ENCODE measurements at places on chromosomes 1 and 21.

DNA sequence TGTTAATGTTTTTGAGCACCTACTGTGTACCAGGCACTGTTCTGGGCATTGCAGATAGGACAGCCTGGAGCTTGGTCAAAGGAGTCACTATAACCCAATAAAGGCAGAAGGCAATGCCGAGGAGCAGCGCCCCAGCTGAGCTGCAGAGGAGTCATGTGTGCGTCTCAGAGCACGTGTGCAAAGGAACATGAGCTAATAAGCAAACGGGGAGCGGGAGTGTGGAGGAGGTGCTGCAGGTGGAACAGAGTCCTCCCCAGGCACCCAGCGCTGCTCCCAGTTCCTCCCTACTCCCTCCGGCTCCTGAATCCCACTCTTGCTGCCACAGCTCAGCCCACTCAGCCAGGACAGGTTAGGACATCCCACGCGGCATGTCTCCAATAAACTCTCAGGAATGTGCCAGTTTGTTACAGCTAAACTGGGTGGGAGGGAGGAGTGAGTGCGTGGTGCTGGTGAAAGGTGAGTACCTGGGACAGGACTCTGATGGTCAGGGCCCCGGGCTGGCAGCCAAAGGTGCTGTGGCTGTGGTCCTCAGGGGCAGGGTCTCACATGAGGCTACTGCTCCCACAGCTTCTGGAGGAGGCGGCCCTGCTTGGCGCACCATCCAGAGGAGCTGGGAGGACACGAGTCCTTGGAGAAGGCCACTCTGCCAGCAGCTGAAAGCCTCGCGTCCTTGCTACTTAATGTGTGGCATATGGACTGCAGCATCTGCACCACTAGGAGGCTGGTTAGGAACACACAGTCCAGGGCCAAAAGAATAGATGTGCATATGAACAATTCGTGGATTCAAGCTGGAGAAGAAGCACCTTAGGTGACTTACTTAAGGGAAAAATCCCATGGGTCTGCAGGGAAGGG, 52.3 kb downstream of the GRIK3 start:
- H3K36me3 ChIP-seq = no peaks in the 10 kb centered on the region
- no peak overlapping the region for H3K27ac ChIP-seq
- H3K27me3 ChIP-seq = peaks cover 3% of the 10 kb centered on the region
- no peak overlapping the region for H3K4me3 ChIP-seq
- DNase-seq = no peak
- H3K4me1 ChIP-seq = no peaks in the 10 kb centered on the region

- DNase-seq = peak; percentile 3
- H3K4me3 ChIP-seq = peak overlapping the region; percentile 87
- peaks cover 20% of the 10 kb centered on the region for H3K4me1 ChIP-seq
- no peak overlapping the region for H3K27ac ChIP-seq
Observed at GRCh38 chr1:183023601-183024316, 539 bp downstream of the LAMC1 start.

GRCh38 chr1:56429288-56429687, 150.1 kb downstream of the PLPP3 start:
- H3K27ac ChIP-seq = no peak overlapping the region
- no peaks in the 10 kb centered on the region for H3K36me3 ChIP-seq
- peaks cover 8% of the 10 kb centered on the region for H3K27me3 ChIP-seq
- no peak for DNase-seq

DNA sequence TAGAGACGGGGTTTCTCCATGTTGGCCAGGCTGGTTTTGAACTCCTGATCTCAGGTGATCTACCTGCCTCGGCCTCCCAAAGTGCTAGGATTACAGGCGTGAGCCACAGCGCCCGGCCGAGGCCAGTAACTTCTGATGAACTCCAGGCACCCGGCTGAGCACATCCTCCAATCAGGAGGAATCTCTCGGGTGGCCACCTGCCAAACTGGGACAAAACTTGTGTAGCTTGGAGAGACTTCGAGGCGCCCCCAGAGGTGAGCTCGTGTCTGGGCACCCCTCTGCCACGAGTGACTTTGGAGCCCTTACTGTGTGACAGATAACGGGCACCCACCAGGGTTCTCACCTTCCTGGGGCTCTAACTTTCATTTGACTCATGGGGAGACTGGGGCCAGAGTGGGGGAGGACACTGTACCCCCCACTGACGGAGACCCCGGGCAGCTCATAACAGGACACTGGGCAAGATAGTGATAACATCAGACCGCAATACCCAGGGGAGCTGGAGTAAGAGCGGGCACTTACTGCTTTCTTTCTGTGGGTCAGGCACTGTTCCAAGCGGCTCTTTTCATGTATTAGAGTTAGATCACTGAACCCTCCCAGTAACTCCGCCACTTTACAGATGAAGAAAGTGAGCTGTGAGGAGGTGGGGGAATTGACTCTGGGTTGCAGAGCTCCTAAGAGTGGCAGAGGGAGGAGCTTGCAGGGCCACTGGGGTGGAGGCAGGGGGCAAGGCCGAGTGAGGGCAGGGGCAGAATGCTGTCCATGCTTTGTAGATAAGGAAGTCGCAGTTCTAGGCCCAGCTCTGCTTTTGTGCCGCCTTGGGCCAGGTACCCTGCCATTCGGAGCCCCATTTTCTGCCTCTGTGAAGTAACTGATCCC, 1.9 kb upstream of the PADI2 start:
- no peak for DNase-seq
- H3K27me3 ChIP-seq = peaks cover 7% of the 10 kb centered on the region
- no peak overlapping the region for H3K27ac ChIP-seq
- H3K4me1 ChIP-seq = no peaks in the 10 kb centered on the region
- H3K36me3 ChIP-seq = no peaks in the 10 kb centered on the region

- no peak overlapping the region for H3K27ac ChIP-seq
- no peak overlapping the region for H3K4me3 ChIP-seq
- H3K27me3 ChIP-seq = no peaks in the 10 kb centered on the region
Observed at GRCh38 chr1:117511273-117511672, 94.6 kb upstream of the TENT5C start.

- H3K27me3 ChIP-seq = no peaks in the 10 kb centered on the region
- H3K4me1 ChIP-seq = peaks cover 3% of the 10 kb centered on the region
- no peak overlapping the region for H3K4me3 ChIP-seq
- no peaks in the 10 kb centered on the region for H3K36me3 ChIP-seq
- no peak overlapping the region for H3K27ac ChIP-seq
Observed at GRCh38 chr1:185600641-185601040, 133.6 kb upstream of the HMCN1 start.

DNA sequence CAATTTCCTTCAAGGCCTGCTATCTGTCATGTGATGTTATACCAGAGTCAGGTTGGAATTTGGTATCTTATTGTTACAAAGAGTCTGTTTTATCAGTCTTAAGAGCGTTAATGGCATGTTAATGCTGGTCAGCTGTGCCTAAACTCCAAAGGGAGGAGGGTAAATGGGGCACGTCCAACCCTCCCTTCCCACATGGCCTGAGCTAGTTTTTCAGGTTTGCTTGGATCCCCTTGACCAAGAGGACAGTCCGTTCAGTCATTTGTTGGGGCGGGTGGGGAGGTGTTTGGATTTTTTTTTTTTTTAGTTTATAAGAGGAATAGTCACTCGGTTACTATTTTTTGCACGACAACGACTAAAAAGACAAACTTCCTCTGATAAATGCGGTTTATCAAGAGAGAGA, 63.8 kb upstream of the LYST start:
- DNase-seq = no peak
- no peaks in the 10 kb centered on the region for H3K36me3 ChIP-seq
- no peak overlapping the region for H3K4me3 ChIP-seq
- H3K4me1 ChIP-seq = peaks cover 7% of the 10 kb centered on the region

- H3K36me3 ChIP-seq = no peaks in the 10 kb centered on the region
- H3K4me3 ChIP-seq = peak overlapping the region; percentile 18
- H3K4me1 ChIP-seq = peaks cover 19% of the 10 kb centered on the region
- DNase-seq = peak; percentile 46
- no peak overlapping the region for H3K27ac ChIP-seq
- no peaks in the 10 kb centered on the region for H3K27me3 ChIP-seq
Observed at GRCh38 chr1:7752512-7753417, 18.3 kb upstream of the VAMP3 start.

GRCh38 chr1:48718116-48718630, 58.5 kb downstream of the BEND5 start:
- no peak overlapping the region for H3K27ac ChIP-seq
- H3K4me3 ChIP-seq = no peak overlapping the region
- H3K27me3 ChIP-seq = peaks cover 1% of the 10 kb centered on the region
- no peaks in the 10 kb centered on the region for H3K36me3 ChIP-seq
- DNase-seq = no peak

DNA sequence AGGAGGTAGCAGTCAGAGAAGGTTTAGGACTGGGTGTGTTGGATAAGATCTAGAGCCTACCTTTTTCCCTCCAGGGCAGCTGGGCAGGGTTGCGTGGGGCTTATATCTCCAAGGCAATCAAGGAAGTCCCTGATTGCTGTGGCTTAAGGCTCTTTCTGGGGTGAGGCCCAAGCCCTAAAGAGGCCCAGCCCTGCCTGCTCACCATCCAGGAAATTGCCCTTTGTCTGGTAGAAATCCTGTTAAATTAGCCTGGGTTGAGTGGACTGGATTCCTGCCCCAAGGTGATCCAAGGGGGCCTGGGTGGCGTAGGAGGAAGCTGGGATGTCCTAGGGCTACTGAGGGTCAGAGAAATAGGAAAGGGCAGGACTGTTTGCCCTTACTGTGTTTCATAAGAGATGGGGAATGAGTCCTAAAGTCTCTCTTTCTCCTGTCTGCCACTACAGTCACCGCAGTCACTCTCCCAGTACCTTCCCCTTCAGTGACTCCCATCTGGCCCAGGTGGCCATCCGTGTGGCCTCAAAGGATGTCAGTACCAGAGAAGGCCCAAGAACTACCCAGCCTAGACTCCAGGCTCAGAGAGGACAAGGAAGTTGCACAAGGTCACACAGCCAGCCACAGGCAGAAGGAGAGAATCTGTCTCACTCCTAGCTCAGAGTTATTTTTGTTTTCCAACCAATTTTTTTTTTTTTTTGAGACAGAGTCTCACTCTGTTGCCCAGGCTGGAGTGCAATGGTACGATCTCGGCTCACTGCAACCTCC, 25.8 kb downstream of the MFSD2A start:
- no peak overlapping the region for H3K4me3 ChIP-seq
- H3K27me3 ChIP-seq = peaks cover 3% of the 10 kb centered on the region
- no peaks in the 10 kb centered on the region for H3K36me3 ChIP-seq
- H3K4me1 ChIP-seq = no peaks in the 10 kb centered on the region
- no peak overlapping the region for H3K27ac ChIP-seq
- DNase-seq = no peak

DNA sequence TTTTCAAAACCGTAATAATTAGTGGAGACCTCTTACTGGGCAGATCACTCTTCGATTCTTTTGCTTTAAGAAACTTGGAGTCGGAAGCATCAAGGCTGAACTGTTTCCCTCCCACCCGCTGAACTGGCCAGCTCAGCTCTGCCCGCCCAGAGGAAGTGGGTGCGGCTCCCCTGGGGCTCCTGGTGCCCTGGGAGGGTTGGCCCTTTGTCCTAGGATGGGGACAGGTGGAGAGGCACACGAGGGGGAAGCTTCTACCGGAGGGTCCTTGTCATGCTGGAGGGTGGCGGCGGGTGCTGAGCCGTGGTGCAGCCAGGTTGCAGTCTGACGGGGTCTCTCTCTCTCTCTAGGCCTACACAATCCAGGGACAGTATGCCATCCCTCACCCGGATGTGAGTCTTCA, 64.3 kb upstream of the COL6A1 start:
- H3K27me3 ChIP-seq = no peaks in the 10 kb centered on the region
- no peak for DNase-seq
- no peaks in the 10 kb centered on the region for H3K4me1 ChIP-seq
- H3K4me3 ChIP-seq = no peak overlapping the region
- H3K27ac ChIP-seq = no peak overlapping the region

DNA sequence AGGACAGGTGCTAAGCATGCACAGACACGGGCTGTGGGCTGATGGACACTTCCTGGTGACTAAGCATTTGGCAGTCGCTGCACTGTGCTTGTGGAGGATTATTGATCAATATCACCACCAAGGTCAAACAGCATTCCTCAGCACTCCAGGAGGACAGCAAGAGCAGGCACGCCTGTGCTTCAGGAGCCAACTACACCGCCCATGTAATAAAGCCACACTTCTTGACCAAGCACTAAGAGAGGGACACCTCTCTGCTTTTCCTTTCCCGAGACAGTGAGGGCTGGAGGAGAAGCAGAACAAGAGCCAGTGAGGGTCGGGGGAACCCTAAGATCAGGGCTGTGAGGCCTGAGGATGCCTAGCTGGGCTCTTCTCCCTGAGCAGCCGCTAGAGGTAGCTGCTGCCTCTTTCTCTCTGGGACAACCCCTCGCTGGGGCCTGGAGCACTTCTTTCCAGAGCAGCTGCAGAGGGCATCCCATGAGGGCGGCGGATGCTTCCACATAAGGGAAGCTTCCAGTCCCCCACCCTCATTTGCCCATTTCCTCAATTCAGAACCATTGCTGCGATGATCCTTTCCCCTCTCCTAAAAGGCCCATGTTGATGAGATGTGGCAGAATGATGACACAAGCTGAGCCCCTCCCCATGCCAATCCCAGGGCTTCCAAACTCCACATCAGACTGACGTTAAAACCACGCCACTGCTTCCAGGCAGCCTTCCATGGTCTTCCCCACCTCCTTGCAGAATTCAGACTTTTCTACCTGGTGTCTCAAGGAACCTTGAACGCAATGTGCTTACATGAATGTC, 19.1 kb downstream of the RAB7B start:
- H3K4me1 ChIP-seq = no peaks in the 10 kb centered on the region
- no peaks in the 10 kb centered on the region for H3K36me3 ChIP-seq
- no peak overlapping the region for H3K27ac ChIP-seq
- no peak overlapping the region for H3K4me3 ChIP-seq

- H3K4me1 ChIP-seq = peaks cover 26% of the 10 kb centered on the region
- peaks cover 26% of the 10 kb centered on the region for H3K27me3 ChIP-seq
Observed at GRCh38 chr1:24932284-24932683, 2.2 kb upstream of the RUNX3 start.

DNA sequence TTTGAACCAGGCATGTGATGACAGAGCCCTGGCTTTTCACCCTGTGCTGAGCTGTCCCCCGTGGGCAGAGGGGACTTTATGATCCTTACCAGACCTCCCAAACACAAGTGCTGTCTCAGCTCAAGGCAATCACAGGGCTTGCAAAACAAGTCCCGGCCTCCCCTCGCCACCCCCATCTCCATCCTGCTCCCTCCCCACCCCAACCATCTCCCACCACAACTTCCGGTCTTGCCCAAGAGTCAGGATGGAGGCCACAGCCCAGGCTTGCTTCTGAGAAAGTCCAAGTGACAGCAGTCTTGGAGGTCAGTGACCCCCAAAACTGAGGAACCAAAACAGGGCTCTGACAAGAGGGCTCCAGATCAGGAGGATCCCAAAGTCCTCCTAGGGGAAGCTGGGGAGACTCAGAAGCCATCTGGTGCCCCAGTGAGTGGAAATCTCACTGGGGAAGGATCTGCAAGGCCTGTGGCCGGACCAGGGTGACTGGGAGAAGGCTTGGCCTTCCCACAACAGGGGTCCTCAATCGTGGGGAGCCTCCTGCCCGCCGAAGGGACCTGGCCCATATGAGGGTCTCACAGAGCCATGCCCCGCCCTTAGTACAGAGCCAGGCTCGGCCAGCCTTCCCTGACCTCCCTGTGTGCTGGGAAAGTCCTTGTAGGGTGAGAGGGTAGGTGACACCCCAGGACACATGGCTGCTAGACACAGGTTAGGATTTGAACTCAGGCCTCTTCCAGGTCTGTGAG, 4.5 kb upstream of the SDC3 start:
- H3K27ac ChIP-seq = no peak overlapping the region
- H3K4me3 ChIP-seq = no peak overlapping the region
- H3K27me3 ChIP-seq = peaks cover 14% of the 10 kb centered on the region
- no peaks in the 10 kb centered on the region for H3K36me3 ChIP-seq
- H3K4me1 ChIP-seq = peaks cover 9% of the 10 kb centered on the region

GRCh38 chr1:79539001-79539400, 532.5 kb upstream of the ADGRL4 start:
- no peaks in the 10 kb centered on the region for H3K27me3 ChIP-seq
- no peak for DNase-seq
- H3K4me3 ChIP-seq = no peak overlapping the region
- no peaks in the 10 kb centered on the region for H3K36me3 ChIP-seq
- H3K27ac ChIP-seq = no peak overlapping the region

Measured in immature natural killer cell (primary cell).